ENCODE measurements at places on chromosomes 1 and 21.

DNA sequence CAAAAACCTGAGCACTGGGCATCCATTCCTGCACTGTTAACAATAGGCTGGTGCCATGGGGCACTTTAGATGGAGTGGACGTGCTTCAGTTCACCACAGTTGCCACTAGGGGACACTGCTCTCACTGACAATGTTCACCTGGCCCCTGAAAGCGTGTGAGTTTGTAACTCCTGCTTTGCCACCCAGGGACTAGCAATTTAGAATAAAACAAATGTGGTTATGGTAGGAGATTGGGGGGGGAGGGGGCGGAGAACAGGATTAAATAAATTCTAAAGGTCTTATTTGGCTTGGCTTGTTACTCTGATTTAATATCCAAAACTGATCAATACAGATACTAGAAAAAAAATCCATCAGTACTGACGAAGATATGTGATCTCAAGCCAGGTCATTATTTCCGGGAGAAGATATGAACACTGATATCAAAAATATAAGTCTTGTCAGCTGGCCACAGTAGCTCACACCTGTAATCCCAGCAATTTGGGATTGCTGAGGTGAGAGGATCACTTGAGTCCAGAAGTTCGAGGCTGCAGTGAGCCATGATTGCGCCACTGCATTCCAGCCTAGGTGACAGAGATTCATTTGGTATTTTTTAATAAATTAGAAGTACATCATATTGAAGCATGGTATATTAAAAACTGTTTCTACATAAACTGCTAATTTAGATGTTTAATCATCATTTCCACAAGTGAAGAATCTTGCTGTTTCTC is 23.2 kb downstream of the INTS7 start:
- peak; percentile 61 for DNase-seq

GRCh38 chr1:178086294-178086693 is 7.6 kb upstream of the RASAL2 start:
- no peak for DNase-seq

GRCh38 chr1:166062421-166063070 is 104.3 kb downstream of the FAM78B start:
- no peak for DNase-seq

GRCh38 chr1:82386365-82387011 is 585.8 kb downstream of the ADGRL2 start:
- DNase-seq = no peak

- DNase-seq = no peak
Measured at GRCh38 chr1:222079566-222079965, 337.7 kb upstream of the DUSP10 start.

GRCh38 chr1:83964153-83964552 is 34.8 kb downstream of the TTLL7 start:
- DNase-seq = no peak

DNA sequence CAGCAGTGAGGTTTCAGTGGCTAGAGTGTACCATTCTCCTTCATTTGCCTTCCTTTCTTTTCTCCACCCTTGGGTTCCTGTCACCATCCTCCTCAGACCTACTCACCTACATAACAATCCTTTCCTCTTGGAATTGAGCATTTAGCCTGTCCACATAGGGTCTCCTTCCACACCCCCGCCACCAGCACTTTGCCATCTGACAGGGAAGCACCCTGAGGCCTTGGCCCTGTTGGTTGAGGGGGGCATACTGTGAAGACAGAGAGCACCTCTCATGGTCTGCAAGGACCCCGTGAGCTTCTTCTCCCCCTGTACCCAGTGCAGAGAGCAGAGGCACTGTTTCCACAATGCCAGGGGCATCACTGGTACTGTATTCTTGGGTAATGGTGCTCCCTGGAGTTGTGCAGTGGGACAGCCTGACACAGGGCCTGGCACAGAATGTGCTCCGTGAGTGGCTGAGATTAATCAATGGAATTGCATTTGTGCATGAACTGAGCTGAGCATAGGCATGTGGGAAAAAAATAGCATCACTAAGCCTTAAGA is 14.9 kb upstream of the SLC5A9 start:
- DNase-seq = no peak

DNA sequence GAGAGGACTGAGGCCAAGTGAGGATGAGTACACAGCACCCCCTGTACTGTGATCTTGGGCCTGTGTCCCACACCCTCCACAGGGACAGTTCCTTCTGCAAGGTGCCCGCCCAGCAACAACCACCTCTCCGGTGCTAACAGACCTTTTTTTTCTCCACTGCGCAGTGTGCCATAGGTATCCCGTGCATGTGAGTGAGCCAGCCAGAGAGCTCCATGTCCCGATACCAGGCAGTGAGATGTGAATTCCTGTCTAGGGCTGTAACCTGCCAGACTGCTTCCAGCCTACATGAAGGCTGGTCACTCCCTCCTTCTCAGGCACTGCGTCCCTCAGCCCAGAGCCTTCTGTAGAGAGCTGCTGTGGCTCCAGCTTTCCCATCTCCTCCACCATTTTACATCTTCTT is 56.9 kb downstream of the PCBP3 start:
- no peak for DNase-seq

- DNase-seq = peak; percentile 15
Measured at GRCh38 chr21:42125571-42126544, 54.7 kb downstream of the UMODL1 start.

DNA sequence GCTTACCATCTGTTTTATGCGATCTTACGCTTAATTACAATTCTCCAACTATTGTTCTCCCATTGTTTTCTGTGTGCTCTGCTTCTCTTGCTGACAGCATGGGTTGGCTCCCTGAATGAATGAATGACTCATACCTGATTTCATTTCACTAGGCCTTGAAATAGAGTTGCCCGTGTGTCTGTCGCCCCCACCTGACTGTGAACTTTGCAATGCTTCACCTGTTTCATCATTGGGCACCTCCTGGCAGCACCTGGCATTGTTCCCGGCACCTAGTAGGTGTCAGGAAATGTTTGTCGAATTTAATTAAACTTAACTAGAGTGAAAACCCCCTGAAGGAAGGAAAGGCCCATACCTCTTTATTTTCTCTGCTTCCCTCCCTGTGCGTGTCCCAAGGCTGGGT is 120.5 kb upstream of the KLHDC7A start:
- DNase-seq = peak; percentile 16

DNA sequence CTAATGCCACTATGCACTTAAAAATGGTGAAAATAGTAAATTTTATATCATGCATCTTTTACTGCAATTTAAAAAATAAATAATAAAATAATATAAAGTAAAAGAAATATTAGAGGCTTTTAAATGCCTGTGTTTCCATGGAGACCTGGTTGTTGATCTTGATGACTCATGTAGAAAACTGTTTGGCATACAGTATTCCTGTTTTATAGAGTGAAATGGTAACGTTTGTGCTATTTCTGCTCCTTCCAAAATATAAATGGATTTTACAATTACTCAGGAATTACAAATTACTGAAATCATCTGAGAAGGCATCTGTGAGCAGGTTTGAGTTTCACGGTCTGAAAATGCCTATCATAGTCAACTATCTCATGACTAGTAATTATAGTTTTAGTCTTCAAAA is 98.4 kb upstream of the USP25 start:
- DNase-seq = no peak

- DNase-seq = no peak
Measured at GRCh38 chr1:66930823-66931174, 6.0 kb downstream of the MIER1 start.

DNA sequence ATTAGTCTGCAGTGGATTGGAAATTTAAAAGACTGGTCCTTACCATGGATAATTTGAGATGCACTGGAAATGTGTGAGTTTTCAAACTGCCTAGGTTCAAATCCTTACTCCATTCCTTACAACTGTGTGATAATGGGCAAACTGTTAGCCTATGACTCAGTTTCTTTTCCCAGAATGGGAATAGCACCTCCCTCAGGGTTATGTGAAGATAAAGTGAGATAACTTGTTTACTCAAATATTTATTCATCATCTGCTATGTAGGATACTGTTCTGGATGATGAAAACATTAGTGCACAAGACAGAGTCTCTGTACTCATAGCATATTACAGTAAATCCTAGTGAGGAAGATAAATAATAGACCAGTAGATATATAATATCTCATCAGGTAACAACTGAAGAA is 28.6 kb downstream of the LRIG2 start:
- peak; percentile 53 for DNase-seq

DNA sequence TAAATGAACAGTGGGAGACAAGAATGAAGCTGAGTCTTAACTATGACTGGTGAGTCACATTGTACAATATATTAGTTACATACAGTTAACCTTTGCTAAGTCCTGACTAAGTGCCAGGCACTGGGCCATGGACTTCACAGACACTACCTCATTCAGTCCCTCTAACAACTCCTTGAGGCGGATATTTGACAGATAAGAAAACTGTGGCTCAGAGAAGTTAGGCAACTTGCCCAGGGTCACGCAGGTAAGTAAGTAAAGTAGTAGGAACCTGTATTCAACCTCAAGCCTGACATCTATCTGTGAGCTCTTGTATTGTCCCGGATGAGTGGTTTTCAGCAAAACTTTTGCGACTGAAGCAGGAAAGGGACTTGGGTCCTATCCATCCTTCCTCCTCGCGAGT is 62.1 kb downstream of the GNG12 start:
- peak; percentile 48 for DNase-seq

GRCh38 chr1:96820671-96821070 is 99.1 kb downstream of the PTBP2 start:
- no peak for DNase-seq

DNA sequence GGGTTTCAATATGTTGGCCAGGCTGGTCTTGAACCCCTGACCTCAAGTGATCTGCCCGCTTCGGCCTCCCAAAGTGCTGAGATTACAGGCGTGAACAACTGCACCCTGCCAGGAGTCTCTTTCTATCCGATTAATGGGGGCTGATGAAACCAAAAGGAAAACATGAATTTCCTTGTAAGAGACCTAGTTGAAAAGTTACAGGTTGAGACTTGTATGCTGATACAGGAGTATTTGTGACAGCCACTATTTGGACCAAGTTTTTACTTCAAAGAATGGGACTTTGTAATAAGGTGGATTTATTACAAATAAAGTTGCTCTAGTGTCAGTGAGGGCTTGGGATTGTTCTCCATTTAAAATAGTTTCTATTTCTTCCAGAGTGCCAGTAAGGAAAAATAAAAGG is 43.6 kb upstream of the TMEM61 start:
- DNase-seq = no peak

DNA sequence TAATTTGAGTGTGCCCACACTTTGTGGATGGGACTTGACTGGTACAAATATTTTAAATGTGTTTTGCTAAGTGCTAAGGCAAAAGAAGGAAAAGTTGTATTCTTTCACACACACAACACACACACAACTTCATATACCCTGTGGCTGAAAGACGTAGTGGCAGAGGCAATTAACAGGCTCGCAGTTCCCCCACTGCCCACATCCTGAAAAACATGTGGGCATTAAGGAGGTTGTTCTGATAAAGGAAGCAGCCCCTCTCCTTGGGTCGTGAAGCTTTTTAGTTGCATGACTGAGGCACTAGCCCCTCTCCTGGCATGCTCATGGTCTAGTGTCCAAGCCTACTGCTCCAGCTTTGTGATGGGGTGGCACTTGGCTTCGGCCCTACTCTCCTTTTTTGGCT is 14.3 kb upstream of the ADAM30 start:
- DNase-seq = no peak

- DNase-seq = no peak
Measured at GRCh38 chr1:110493059-110493699, 25.8 kb downstream of the KCNA10 start.

DNA sequence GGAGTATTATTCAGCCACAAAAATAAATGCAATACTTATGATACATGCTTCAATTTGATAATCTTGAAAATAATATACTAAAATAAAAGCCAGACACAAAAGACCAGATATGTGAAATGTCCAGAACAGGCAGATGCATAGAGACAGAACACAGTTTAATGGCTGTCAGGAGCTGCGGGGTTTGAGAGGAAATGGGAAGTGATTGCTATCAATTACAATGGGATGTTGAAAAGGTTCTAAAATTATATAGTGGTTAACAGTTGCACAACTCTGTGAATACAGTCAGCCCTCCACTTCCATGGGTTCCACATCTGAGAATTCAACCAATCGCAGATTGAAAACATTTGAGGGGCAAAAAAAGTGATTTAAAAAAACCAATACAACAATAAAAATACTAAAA is 54.0 kb downstream of the LTN1 start:
- DNase-seq = no peak

GRCh38 chr1:228332797-228333738 is 73.6 kb downstream of the TRIM11 start:
- DNase-seq = no peak

GRCh38 chr1:114517348-114517747 is 6.3 kb upstream of the TRIM33 start:
- DNase-seq = peak; percentile 49

GRCh38 chr21:41611966-41612606 is 104.1 kb upstream of the TMPRSS2 start:
- DNase-seq = no peak

DNA sequence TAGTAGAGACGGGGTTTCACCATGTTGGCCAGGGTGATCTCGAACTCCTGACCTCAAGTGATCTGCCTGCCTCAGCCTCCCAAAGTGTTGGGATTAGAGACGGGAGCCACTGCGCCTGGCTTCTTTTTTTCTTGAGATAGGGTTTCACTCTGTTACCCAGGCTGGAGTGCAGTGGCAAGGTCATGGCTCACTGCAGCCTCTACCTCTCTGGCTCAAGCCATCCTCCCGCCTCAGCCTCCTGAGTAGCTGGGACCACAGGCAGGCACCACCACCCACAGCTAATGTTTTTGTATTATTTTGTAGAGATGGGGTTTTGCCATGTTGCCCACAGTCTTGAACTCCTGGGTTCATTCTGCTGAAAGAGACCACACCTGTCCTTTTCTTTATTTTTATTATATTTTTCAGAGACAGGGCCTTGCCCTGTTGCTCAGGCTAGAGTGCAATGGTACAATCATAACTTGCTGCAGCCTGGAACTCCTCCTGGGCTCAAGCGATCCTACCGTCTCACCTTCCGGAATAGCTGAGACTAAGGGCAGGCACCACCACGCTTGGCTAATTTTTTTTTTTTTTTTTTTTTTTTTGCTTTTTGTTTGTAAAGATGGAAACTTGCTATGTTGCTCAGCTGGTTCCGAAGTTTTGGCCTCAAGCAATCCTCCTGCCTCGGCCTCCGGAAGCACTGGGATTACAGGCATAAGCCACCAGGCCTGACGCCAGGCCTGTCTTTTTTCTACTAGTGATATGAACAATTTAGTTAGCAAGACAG is 3.1 kb downstream of the LMNA start:
- DNase-seq = no peak

DNA sequence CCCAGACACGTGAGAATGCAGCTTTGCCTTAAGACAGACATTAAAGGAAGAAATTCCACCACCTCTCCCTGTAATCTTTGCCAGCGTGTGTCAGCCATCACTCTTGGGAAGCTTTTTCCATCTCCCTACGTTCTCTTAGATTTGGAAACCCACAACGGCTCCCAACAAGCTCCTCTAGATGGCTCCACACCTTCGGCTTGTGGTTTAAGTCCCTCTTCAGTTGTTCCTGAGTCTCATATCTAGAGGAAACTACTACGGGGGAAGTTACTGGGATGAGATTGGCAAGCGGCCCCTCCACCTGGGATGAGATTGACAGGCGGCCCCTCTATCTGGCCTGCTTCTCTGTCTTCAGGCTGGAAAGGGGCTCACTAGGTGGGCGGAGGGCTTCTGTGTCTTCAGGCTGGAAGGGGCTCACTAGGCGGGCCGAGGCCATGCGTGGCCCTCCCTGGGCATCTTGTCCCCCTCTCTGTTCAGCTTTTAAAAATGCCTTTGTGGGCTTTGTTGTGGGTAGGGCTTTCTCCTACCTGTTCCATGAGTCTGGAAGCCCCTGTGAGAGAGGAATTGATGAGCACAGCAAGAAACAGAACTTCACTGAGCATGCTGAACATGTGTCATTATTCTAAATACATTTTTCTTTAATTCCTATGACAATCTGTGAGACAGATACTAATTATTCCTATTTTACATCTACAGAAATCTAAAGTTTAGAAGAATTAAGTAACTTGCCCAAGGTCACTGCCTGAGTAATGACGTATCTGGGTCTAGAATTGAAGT is 670.5 kb downstream of the KIF26B start:
- no peak for DNase-seq
